ENCODE measurements at places on chromosomes 12 and 14.

GRCh38 chr14:105745433-105746123 is 219.2 kb downstream of the TMEM121 start:
- DNase-seq, result no peak

DNA sequence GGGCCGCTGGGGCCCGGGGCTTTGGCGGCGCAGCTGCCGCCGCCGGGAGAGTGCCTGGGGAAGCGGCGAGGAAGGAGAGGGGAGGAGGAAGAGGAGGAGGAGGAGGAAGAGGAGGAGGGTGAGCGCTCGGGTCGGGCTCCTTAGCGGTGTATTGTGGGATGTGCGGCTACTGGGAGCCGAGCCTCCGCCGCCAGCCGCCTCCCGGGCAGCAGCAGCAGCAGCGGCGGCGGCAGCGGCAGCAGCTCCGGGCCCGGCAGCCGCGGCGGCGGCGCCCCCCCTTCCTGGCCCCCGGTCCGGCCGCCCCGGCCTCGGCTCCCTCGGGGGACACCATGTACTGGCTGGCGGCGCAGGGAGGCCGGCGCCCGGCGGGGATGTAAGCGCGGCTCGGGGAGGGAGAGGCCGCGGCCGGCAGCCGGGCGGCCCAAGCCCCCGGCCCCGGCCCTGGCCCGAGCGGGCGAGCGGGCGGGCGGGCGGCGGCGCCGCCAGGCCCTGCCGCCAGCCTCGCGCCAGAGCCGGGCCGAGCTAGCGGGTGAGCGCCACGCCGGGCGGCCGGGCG is at the start of gene SETD1B:
SETD1B (plus strand) TSS at position 149 of the 556 bp plus-strand sequence. CDS start 729 bp downstream, outside the sequence.
- no peak for DNase-seq

DNA sequence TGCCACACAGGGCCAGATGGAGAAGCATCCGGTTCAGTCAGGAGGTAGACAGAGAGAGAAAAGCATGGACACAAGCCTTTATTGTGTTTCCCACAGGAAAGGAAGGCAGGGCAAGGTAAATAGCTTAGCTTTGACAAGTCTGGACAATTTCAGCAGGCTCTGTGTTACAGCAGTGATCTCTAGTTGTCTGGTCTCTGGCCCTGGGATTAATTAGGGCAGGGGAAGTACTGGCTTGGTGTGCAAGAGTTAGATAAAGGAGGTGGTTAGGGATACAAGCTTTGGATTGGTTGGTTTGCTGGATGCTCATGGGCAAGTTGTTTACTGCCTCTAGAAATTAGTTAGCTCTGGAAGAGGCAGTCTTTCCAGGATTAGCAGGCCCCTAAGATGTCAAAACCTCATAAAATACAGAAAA is 15.1 kb upstream of the NGDN start:
- no peak for DNase-seq

- no peak for DNase-seq
Observed at GRCh38 chr12:63981343-63981742, 136.8 kb downstream of the SRGAP1 start.

GRCh38 chr12:120735181-120735580 is 9.6 kb downstream of the ACADS start:
- DNase-seq, result no peak

All from amniotic stem cell (primary cell).